ENCODE measurements at places on chromosomes 7 and 10.

- no peak for DNase-seq
These were observed 34.5 kb downstream of the ZNF503 start for GRCh38 chr10:75367021-75367487.

GRCh38 chr10:70272925-70273316 lies 10.9 kb downstream of the NPFFR1 start:
- DNase-seq, result peak; percentile 35

DNA sequence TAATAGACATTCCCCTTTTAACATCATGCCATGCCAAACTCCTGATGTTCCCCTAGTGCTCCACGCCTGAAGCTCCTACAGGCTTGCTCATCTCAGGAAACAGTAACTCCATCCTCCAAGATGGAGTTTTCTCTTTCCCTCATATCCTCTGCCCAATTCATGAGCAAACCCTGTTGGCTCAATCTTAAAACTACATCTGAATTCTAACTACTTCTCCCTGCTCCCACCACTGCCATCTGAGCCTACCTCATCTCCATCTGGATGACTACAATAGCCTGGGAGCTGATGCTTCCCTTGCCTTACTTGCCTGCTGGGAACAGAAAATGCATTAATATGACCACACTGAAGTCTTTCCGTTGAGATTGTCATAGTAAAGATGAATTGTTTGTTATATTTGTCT lies 271.7 kb upstream of the MKLN1 start:
- no peak for DNase-seq

DNA sequence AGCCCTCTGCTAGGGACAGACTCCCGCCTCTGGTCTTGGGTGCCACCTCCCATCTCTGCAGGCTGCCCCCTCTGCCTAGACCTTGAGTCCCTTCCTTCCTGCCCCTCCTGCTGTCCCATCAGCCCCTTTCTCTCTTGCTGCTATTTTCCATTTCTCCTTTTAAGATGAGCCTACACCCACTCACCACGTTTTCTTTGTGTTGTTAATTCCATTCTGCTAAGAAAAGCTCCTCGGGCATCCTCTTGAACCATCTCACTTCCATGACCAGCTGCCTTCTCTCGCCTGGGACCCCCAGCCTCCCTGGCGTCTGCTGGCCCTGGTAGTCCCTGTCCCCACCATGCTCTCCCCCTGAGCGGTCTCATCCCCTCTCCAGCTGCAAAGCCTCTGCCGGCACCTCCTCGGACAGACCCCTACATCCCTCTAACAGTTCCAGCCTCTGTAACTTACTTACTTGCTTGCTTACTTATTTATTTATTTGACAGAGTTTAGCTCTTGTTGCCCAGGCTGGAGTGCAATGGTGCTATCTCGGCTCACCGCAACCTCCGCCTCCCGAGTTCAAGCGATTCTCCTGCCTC lies 95.8 kb upstream of the SH2B2 start:
- no peak for DNase-seq

DNA sequence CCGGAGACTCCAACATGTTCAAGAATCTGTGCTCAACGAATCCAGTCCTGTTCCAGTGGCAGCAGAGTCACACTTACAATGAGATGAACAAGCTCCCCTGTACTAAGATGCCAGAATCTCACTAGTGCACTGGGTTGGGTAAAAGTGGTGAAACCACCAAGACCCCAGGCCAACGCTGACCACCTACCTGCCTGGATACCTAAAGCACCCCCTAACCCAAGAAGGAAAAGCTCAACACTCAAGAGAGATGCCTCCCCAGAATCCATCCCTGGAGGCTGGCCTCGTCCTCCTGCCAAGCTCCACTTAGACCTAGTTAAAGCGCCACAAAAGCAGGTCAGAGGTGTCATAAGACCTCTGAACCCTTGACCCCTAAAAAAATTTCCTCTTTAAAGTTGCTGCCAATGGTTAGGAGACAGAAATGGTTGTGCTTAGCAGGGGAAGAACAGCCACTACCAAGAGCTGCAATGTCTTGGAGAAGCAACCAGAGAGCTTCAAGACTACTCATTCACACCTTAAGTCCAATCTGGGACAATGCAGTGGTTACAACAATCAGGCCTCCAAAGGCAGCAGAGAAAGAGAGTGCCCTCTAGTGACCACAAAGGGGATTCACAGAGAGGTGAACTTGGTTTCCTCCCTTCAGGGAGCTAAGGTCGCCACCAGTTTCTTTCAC lies 94.6 kb upstream of the MACROH2A2 start:
- DNase-seq, result peak; percentile 82

- no peak for DNase-seq
These were observed 65.7 kb upstream of the FERD3L start for GRCh38 chr7:19210893-19211413.

DNA sequence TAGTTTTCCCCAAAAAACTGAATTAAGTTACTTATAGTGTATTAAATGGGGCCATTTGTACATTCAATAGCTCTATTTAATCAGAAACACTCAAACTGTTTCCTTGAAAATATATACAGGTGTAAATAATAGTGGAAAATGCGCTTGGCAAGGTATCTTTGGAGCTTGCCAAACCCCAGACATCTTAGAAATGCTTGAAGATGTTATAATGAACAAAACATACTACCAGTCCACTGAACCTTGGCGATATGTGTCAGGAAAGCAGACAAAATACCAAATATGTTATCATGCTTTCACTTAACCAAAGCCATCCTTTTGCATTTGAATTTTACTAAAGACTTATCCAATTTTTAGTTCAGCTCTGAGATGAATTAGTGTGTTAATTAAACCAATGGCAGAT lies 352.7 kb upstream of the SEMA3A start:
- DNase-seq, result no peak

- peak; percentile 62 for DNase-seq
These were observed 270.4 kb downstream of the HGF start for GRCh38 chr7:81499262-81500116.

DNA sequence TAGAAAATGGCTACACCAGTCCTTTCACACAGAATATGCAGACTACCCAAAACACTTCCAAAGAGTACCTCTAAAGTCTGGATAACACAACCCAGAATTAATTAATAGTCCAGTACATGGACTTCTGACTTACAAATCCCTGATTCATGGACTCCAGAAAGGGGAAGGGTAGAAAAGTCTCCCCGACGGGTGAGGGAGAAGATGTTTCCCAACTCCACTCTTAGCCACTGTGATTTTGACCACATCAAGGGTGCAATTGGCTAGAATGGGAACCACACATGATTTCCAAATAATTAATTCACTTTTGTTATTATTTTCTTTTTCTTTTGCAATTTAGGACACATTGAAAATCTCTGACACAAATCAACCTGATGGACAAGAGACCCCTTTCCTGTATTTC lies 1.4 kb downstream of the TMEM130 start:
- DNase-seq, result peak; percentile 57

DNA sequence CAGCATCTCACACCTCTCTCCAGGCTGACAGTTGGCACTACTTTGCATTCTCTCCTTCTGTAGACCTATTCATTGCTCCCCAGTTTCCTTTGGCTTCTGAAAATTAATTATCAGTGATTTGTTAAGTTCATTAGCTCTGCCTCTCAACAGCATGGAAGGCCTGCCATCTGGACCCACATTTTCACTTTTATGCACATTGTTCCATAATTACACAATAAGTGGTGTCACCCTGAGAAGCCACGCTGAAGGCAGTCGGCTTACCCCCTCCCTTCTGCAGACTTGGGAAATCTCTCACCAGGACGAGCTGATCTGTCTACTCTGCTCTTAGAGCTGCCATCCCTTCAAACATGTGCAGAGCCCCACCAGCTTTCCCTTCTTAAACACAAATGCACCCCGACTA lies 64.7 kb downstream of the SLIT1 start:
- no peak for DNase-seq

- DNase-seq, result peak; percentile 41
These were observed at the start of gene GATA3 for GRCh38 chr10:8054494-8055407. Gene GATA3, plus strand, starts transcription at chr10:8054688. Its CDS starts 968 bp downstream, at chr10:8055656.

GRCh38 chr7:150800581-150801241 lies at the start of gene TMEM176A:
Gene TMEM176A, plus strand, starts transcription at chr7:150800769. Its CDS starts 782 bp downstream, at chr7:150801551.
- DNase-seq, result no peak

DNA sequence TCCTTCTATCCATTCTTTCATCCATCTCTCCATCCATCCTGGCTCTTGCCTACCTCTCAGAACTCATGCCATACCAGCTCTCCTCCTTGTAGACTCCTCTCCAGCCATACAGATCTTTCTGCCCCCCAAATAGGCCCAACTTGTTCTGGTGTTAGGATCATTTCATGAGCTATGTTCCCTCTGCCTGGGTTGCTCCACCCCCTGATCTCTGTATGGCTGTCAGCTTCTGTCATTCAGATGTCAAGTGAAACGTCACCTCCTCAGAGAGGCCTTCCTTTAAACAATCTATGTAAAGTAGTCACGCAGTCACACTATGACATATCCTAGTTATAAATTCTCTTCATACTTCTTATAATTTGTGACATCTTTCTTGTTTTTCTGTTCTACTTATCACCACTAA lies 42.3 kb upstream of the PNLIPRP3 start:
- no peak for DNase-seq

- no peak for DNase-seq
These were observed 28.1 kb upstream of the CDH23 start for GRCh38 chr10:71368643-71369042.

DNA sequence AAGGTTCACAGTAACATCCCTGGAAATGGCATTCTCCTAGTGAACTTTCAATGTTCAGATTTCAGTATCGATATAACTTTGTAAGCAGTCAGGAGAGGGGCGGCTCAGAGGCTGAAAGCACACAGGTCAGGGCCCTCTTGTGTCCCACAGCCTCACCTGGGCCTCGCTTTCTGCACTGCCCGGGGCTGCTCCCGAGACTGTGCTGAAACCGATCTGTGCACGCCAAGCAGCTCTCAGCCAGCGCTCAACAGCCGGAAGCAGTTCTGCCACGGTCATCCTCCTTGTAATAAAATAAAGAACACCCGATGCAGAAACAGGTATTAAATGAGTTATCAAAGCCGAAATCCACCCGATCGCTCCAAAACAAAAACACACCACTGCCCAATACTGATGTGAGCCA lies 106.0 kb downstream of the DIP2C start:
- DNase-seq, result no peak

- DNase-seq, result no peak
These were observed 3.9 kb downstream of the ADD3 start for GRCh38 chr10:110011681-110012080.

DNA sequence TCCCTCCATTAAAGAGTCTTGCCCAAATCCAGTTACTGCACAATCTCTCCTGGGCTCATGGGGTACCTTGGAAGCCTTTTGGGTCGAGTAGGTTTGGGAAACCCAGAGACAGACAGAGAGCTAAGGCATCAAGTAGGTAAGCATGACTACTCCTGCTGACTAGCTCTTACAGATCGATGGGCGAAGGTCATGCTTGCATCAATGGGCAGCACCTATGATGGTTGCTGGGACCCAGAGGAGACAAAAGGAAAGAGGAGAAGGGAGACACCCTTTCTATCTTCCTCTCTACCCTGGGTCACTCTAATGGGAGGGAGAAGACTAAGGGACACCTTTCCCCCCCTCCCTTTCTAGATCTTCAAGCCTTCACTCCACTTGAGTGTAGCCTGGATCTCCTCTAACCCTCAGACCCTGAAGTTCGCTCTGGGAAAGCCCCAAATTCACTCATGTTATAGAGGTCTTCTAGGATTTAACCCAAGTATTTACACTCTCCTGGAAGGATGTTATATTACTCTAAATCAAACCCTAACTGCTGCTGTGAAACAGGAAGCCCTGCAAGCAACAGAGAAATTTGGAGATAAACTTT lies 31.6 kb upstream of the ZNF746 start:
- peak; percentile 17 for DNase-seq

GRCh38 chr7:139054101-139054500 lies 18.3 kb upstream of the ZC3HAV1L start:
- no peak for DNase-seq

DNA sequence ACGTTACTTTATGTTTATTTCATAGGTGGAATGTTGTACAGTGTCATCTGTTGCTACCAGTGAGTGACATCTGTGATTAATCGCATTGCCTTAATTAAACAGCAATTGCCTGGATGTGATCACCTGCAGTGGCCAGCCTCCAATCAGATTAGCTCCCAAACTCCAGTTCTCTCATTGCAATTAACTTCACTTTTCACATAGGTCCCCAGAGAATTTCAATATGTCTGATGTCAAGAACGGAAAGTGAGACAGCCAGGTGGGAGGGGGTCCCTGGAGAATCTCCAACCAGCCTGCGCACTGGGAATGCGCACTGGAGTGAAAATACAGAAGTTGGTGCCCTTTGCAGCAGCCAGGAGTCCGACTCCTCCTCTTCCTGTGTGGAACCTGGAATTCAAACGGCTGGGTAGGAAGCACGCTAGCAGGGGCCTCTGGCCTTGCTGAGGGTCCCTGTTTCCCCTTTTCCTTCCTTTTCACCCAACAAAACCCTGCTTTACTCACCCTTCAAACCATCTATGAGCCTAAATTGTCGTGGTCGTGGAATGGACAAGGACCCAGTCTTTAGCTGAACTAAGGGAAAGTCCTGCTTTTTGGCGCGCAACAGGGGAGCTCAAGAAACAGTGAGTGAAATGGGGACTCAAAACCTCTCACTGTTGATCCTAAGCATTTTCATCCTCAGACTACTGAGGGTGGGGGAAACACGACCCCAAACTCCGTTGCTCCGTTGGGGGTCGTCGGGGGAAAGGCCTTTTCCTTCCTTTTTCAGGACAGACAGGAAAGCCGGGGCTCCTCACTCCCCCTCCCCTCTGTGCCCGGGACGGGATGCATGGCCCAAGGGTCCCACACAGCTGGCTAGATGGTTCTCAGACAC lies 1355.5 kb upstream of the LRRTM3 start:
- peak; percentile 56 for DNase-seq

GRCh38 chr7:102433219-102434038 lies at the start of gene ORAI2:
Gene ORAI2, plus strand, starts transcription at chr7:102433575. Its CDS starts 5,382 bp downstream, at chr7:102438957.
- DNase-seq, result peak; percentile 88

DNA sequence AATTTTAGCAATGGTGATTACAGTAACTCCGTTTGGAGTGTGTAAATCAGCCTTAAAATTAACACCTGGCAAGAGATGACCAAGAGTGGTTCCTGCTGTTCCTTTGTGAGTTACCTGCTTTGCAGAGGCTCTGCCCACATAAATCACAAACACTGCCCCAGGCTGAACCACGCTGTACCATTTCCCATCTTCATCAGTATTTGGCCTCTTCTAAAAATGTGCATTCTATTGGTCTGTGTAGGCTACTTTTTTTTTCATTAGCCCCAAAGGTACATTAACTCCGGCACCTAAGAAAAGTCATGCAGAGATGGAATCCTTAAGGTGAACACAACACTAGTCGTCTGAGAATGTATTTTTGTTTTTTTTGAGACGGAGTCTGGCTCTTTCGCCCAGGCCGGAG lies 96.1 kb downstream of the PROSER2 start:
- DNase-seq, result no peak

GRCh38 chr10:121084016-121084674 lies 233.0 kb downstream of the WDR11 start:
- DNase-seq, result no peak

Measured in suppressor macrophage (primary cell).